Activated T-cell treated with anti-CD3 and anti-CD28 coated beads, Interleukin-2, amount 50 U/mL, for 1 hour (primary cell): ENCODE measurements at places on chromosomes 12 and 14.

GRCh38 chr14:102525219-102525928 lies 15.8 kb upstream of the ANKRD9 start:
- DNase-seq: no peak

DNA sequence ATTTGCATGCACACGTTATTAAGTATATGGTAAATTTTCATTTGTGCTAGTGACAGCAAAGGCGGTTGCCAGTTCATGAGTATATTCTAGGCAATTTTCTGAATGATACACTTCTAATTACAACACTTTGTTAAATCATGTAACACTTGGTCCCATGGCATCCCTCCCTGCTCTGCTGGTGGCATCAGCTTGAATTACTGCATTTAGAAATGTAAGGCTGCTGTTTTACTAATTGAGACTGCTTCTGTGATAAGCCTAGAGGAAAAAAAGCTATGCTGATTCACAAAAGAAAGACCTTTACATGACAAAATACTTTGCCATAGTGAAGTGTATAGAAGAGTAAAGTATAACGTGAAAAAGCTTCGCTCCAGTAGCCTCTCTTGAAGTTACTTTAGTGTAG lies 636.1 kb downstream of the KCNH5 start:
- no peak for DNase-seq

GRCh38 chr14:38256533-38256840 lies 594 bp upstream of the CLEC14A start:
- DNase-seq: no peak

GRCh38 chr14:82778008-82778590 lies 1244.4 kb upstream of the SEL1L start:
- DNase-seq: no peak

GRCh38 chr14:23045419-23046357 lies 3.7 kb downstream of the PSMB11 start:
- no peak for DNase-seq

- DNase-seq: no peak
Measured at GRCh38 chr14:22010545-22011252, 337.1 kb upstream of the OR4E1 start.
